Heart left ventricle (tissue), 16 donors: ENCODE measurements at places on chromosomes 12 and 14. TPM values are rescaled to one million over a fixed set of nuclear protein-coding genes. Genes with fewer than 3 reads are reported as not detected.

Gene DEGS2
- total RNA-seq: not detected

DNA sequence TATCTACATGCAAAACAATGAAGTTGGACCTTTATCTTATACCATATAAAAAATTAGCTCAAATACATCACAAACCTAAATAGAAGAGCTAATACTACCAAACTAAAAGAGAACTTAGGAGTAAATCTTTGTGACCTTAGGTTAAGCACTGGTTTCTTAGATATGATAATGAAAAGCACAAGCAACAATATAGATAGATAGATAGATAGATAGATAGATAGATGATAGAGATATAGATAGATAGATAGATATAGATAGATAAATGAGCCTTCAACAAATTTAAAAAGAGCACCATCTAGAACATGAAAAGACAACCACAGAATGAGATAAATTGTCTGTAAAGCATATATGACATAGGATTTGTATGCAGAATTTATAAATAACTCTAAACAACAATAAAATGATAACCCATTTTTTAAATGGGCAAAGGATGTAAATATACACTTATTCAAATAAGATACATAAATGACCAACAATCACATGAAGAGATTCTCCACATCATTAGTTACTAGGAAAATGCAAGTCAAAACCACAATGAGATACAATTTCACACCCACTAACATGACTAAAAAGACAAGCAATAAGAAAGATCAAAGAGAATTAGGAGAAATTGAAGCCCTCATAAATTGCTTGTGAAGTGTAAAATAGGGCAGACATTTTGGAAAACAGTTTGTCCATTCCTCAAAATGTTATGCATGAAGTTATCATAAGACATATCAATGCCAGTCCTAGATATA lies 293.7 kb downstream of the BTG1 start:
- DNase-seq: no peak

- no peak for DNase-seq
These were observed 311.8 kb upstream of the ATP2B1 start for GRCh38 chr12:90020436-90020835.

GRCh38 chr12:6632026-6632983 lies 3.5 kb downstream of the LPAR5 start:
- peak; percentile 34 for DNase-seq

DNA sequence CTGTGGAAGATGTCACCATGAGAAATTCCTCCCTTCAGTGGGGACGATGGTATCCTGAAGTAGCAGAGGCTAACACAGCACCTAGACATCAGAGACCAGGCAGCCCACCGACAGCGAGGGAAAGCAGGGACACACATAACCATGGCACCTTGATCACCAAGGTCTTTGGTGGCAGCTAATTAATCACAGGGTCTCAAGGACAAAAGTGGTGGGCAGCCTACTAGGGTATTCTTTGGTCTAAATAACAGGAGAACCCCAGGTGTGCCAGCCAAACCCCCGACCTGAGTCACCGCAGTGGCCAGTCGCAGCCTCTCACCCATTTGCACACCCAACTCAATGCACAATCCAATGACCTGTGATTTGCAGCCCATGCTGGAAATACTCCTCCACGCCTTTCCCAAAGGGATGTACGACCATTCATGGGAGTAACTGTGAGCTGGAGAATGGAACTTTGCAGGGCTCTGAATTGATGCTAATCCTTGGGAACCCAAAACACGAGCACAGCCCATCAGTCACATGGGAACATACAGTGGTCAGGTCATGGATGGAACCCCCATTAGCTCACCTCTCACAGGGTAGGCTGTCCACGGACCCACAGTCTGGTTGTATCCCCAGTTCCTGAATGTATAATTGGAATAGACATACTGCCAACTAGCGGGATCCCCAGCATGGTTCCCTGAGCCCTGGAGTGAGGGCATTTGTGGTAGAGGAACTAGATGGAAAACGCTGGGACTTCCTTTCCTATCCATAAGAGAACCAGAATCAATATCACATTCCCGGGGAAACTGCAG lies 58.7 kb upstream of the C14orf180 start:
- DNase-seq: no peak

Gene RD3L
- total RNA-seq: 25.5 TPM
